ENCODE measurements at places on chromosomes 2 and 18.

DNA sequence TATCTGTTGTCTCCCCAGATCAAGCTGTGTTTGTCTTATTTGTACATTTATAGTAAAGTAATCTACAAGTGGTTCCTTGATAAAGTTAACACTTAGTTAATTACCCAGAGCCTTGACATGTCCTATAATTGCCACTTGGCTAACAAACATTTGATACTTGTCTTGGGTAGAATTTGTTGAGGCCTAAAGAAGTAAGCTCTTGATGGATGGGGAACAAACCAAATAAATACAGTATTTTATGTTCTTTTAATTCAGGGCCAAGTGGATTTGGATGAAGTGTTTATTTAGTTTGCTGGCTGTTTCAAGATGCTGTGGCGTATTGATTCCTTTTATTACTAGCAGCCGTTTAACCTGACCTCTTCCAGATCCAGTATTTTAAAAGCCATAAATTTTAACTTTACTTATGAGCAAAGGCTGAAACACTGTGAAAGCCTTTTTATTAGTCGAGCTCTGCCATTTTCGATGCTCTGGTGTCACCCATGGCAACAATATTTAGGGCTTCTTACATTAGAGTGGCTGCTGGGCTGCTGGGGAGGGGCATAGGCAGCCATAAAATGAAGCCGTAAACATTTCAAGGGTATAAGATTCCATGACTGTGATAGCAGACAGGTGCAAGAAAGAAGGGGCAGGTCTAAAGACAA is 401.6 kb upstream of the NRP2 start:
- no peak for DNase-seq

GRCh38 chr2:238895891-238896600 is 48.2 kb downstream of the TWIST2 start:
- no peak for DNase-seq

DNA sequence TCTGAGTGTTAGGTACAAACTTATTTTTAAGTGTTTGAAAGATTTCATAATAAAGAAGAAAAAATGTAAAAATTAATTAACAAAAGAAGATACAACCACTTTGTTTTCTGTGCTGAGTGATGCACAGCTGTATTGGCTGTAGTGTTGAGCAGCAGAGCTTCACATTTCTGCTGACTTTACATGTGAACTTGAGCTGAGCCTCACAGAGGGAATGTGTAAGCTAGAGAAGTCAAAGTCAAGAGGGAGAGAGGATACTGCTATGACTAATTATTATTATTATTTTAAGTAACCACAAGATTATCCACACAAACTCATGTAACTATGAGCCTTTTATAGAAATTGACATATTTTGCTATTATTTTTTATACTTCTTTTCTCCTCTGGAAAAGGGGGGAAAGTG is 159.1 kb upstream of the ZSWIM2 start:
- no peak for DNase-seq

DNA sequence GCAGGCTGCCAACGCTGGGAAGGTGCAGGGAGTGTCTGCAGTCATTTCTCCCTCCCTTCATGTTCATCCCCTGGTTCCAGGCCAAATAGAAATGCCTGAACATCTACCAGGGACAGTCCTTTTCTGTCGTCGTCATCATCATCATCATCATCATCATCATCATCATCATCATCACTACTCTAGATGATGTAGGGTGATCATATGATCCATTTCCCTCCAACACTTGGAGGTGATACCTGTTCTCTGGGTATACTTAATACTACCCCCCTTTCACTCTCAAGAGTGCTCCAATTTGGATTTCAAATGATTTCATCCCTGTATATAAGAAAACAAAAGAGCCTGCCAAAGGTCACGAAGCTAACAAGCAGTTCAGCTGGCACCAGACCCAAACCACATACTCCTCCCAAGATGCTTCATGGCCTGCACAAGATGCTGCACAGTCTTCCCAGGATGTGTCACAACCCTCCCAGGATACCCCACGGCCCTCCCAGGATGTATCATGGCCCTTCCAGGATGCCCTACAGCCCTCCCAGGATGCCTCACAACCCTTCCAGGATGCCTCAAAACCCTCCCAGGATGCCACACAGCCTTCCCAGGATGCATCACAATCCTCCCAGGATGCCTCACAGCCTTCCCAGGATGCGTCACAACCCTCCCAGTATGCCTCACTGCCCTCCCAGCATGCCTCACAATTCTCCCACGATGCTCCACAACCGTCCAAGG is 257.9 kb downstream of the DYSF start:
- no peak for DNase-seq

GRCh38 chr18:31500051-31500688 is 2.2 kb downstream of the DSG2 start:
- DNase-seq, result no peak

DNA sequence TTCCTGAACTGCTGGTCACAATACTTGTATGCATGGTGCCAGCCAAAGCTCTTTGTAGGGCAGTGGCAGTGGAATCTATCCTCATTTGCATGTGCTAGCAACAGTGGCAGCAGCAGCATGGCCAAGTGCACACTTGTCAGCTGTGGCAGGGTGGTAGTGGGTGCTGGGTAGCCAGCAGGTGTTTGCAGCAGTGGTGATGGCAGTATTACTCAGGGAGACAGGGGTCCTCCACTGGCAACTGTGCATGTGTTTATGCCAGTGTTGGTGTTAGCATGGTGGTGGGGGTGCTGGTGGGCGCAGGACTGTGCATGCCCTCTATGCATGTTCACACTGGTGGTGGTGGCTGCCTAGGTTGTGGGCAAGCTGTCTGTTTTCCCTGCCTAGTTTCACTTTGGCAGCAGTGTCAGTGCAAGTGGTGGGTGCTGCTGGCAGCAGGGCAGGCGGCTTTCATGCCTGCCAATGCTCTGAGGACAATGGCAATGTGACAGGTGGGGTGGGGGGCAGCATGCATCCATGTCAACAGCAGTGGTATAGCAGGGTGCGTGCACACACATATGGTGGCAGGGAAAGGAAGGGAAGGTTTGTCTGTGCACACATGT is 41.2 kb downstream of the GALNT13 start:
- no peak for DNase-seq

Data from BE2C (cell line).